ENCODE measurements at places on chromosomes 2 and 18.

- DNase-seq, result no peak
Observed at GRCh38 chr2:8327371-8328100, 354.3 kb upstream of the ID2 start.

DNA sequence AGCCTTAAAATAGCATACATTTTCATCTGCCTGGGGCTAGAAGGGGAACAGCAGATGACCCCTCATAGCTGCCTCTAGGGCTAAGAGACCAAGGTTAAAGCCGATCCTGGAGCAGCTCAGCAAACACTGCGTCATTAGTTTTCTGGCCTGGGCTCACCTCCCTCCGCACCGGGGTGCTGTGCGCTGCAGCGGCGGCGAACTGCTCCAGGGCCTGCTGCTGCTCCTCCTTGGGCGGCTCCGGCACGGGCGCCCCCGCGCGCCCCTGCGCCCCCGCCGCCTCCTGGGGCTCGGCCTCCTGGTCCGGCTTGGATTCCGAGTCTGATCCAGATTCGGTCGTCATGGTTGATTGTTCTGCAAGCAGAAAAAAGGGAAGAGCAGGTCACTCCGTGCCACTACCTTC, 55.0 kb downstream of the EPB41L3 start:
- DNase-seq, result no peak

GRCh38 chr2:241645915-241646645, 8.6 kb downstream of the ATG4B start:
- no peak for DNase-seq

GRCh38 chr2:8754106-8754776, 72.4 kb downstream of the ID2 start:
- no peak for DNase-seq

DNA sequence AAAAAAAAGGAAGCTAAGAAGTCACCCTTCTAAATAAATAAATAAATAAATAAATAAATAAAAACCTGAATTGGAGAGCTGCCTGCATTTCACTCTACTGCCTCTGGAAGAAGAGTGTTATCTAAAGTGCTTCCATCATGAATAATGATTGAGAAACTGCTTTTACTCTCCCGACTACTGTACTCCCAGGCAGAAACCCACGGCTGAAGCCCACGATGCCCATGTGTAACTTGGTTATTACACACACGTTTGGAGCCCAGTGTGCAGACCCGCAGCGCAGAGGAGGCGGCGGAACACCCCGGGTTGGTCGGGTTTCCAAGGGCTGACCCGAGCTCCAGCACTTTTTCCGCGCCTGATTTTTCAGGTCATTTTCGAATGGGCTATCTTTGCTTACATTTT, 697 bp upstream of the SPATS2L start:
- DNase-seq, result no peak

- DNase-seq, result no peak
Observed at GRCh38 chr2:237483018-237483731, 3.9 kb upstream of the MLPH start.

GRCh38 chr18:73973972-73974371, 173.7 kb downstream of the FBXO15 start:
- DNase-seq, result no peak

DNA sequence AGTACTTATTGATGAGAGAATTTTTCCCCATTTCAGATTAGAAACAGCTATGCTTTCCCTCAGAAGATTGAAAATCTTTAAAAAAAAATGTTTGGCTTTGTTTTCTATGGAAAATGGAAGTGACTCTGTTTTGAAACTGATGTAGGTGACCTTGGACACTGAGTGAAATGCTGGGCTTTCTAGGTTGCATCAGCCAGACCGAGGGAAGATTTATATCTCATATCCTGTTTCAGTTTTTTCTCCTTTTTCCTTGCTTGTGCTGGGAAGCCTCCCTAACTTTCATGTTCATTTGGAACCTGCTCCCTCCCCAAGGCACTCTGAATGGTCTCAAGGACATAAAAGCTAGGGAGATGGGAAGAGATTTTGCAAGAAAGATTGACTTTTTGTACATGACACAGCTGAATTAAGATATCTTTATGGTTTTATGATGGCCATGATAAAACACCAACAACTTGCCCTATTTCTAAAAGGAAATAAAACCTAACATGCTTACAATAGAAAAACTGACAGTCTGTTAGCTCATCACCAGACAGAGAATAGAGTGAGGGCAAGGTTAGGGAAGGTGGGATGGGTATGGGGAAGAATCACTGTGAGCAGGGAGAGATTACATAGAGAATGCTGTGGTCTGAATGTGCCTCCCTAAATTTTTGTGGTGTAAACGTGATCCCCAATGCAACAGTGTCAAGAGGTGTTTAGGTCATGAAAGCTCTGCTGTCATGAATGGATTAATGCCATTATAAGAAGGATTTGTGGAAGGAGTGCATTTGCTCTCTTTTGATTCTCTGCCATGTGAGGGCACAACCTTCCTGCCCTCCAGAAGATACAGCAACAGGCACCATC, 249.7 kb downstream of the TPGS2 start:
- no peak for DNase-seq

DNA sequence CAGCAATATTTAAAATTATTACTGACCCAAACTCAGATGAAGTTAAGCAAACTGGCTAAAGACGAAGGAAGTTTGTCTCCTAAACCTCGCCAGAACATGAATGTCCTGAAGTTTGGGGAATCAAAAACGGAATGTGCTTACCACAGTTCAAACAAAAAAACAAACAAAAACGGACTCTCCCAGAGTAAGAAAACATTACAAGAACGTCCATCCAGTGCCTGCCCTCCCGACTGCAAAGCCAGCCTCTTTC, 1.1 kb downstream of the KANSL1L start:
- DNase-seq, result no peak

GRCh38 chr2:231900486-231900942, 25.7 kb downstream of the NPPC start:
- DNase-seq, result peak; percentile 69

DNA sequence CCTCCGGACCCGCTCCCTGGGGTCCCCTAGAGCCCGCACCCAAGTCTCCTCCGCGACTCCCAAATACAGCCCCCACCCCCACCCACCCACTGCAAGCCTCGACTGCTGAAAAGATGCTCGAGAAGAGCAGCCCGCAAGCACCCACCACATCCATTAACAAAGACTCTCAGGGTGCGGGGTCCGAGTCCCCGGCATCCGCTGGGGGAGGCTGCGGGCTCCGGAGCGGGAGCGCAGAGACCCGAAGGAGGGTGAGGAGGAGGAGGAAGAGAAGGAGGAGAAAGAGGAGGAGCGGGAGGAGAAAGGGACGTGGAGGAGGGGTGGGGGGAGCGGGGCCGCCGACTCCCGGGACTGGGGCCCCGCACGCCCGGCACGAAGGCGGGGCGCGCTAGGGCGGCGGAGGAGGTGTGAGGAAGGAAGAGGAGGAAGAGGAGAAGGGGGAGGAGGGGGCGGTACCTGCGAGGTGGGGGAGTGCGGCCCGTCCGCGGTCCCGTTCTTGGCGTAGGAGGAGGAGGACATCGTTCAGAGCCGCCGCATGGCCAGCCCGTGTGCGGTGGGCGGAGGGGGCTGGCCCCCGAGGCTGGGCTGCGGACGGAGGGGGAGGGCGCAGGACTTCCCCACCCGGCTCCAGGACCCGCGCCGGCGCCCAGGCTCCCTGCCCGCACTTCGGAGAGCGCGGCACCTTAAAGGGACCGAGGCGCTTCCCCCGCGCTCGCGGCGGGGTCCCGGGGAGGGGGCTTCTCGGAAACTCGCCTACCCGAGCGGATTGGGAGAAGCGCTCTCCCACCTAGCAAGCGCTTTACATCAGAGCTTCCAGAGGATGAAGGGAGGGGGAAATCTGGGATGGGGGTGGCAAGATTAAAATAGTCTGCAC, at the start of gene CACNB4:
CACNB4 (minus strand) TSS at position 549 of the 871 bp plus-strand sequence.
- no peak for DNase-seq

DNA sequence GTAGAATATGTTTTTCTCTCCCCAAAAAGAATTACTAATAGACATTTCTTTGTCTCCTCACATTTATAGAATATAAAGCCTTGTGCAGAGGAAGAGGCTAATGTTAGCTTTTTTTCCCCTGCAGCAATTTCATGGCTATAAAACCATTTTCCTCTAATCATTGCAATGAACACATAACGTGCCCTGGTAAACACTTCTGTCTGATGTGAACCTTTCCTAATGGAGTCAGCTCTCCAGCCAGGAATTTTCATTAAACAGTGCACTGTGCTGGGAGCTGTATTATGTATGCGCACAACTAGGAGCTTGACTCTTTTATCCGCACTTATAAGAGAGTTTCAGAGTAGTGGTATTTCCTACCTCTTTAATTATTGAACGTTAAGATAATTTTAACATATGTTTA, 63.9 kb upstream of the SPATS2L start:
- no peak for DNase-seq

GRCh38 chr2:66438891-66439811, 4.2 kb downstream of the MEIS1 start:
- no peak for DNase-seq

- no peak for DNase-seq
Observed at GRCh38 chr2:136251197-136251884, 133.4 kb upstream of the CXCR4 start.

DNA sequence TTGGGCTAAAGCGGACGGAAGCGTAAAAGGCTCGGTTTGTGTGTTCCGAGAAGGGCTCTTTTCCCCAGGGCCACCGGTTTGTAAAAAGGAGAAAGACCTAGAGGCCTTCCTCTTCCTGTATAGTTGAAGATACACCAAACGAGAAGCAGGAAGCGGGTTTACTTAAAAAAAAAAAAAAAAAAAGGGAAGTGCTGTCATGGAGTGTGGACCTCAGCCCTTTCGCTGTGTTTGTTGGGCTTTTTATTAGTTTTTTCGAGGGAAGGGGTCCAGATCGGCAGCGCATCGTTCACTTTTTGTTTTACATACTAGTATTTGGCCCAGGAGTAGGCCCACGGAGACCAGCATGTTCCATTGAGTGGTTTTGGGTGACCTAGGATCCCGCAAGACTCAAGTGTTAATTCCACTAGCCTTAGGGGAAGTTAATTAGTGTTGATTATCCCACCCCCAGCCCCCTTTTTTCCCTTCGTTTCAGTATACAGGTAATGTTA, 676 bp downstream of the ACTR2 start:
- DNase-seq, result no peak

DNA sequence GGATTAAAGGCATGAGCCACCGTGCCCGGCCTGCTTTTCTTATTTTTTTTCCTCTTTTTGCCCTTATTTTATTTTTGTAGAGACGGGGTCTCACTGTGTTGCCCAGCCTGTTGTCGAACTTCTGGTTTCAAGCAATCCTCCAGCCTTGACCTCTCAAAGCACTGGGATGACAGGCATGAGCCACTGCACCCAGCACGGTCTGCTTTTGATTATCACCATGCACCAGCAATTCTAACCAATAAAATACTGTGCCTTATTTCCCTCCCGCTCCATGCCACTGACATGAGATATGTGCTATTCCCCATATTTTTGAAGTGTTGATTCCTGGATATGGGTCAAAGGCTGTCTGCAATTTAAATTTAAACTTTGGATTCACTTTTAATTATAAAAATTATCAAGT, 42.9 kb downstream of the ACYP2 start:
- no peak for DNase-seq

- no peak for DNase-seq
Observed at GRCh38 chr18:61949946-61950345, 57.1 kb upstream of the RNF152 start.

GRCh38 chr18:73636355-73636754, 511.3 kb downstream of the FBXO15 start:
- no peak for DNase-seq

GRCh38 chr2:96374211-96374951, 38.8 kb downstream of the NCAPH start:
- no peak for DNase-seq

DNA sequence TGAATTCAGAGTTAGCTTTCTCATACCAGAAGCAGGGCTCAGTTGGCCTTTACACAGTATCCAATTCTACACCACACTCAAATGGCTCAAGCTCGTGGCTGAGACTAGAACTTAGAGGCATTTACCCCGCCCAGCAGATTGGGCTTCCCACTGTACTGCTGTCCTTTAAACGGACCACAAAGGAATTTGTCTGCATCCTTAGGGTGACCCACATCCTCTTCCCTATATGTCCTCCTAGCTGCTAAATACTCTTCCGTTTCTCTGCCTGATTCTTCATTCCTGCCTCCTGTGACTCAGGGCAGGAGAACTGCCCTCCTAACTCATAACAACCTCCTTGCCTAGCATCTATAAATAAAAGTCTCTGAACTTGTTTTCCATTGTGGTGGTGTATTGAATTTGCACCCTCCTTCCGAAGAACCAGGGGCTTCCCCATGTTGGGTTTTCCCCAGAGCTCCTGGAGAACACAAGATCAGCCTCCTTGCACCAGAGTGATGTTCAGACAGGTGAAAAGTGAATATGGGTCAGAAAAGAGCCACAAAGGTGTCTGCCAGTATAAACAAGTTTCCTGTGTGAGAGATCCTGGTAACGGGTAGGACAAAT, 32.0 kb upstream of the MC4R start:
- DNase-seq, result no peak

GRCh38 chr2:70719231-70719630, 48.8 kb downstream of the ADD2 start:
- no peak for DNase-seq

DNA sequence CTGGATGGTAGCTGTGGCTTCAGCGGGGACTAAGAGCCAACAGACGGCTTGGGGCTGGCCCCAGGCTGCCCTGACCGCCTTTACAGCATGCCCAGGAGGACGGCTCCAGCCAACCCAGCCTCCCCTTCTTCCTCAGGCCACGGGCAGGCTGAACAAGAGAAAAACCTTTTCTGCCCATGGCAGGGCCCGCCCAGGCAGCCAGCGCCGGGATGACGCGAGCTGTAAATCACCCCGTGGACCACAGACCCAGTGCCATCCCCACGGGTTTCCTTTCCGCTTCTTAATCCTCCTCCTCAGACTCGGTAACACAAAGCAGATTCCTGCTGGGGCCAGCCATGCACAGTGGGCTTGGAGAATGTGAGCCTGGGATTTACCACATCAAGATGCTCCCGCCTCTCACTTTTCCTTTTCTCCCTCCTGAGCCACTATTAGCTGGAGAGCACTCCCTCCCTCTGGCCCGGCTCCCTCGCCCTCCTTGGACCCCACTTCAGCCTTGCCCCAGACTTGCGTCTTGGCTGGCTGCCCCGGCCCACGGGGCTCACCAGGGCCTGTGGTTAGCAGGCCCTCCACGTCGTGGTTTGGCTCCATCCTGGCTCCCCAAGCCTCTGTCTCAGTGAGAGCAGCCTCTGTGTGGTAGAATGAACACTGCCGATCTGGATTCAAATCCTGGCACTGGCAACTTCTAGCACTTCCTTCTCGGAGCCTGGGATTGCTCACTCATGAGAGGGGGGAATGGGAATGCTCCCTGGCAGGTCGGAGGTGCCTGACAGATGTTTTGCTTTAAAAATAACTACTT, 31.4 kb downstream of the ATOH8 start:
- DNase-seq, result no peak

DNA sequence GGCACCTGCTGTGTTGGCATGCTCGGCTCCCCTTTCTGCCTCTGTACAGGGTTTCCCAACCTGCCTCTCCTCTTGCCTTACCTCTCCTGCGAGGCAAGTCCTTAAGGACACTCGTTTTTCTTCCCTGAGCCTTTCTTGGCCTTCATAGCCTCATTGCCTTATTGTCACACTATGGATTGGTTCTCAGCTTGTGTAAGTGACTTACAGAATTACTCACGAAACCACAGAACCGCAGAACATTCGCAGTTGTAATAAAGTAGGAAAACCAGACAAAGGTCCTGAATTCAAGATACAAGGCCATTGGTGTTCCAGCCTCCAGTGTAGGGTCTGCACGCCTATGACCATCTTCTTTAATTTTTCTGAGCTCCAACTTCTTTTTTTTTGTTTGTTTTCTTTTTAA, 317.6 kb upstream of the SMIM21 start:
- no peak for DNase-seq

Data from activated CD4-positive, alpha-beta T cell treated with anti-CD3 and anti-CD28 coated beads, Interleukin-2, Interleukin-6, amounts not matched to agents 100 ng/mL and 50 ng/mL, durations not matched to agents 16 hours and 8 hours (primary cell).